Activated naive CD8-positive, alpha-beta T cell treated with anti-CD3 and anti-CD28 coated beads, Interleukin-2, amount 50 U/mL, for 16 hours (primary cell): ENCODE measurements at places on chromosomes 4 and X.

GRCh38 chr4:72449705-72450104, 119.3 kb downstream of the ADAMTS3 start:
- DNase-seq, result no peak

DNA sequence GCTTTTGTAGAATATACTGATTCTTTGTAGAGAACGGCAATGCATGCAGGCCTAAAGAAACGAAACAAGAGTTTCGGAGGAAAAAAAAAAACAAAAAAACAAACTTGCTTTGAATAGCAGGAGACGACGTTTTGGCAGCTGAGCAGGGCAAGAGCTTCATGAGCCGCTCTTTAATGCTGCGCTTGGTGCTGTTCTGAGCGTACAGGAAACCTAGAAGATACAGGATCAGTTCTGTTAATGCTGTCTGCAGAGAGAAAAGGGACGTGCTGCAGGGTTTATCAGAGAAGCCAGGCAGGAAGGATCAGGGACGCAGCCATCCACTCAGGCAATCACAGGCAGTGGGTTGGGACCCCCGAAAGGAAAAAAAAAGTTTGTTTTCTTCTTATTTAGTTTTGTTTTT, 182.2 kb downstream of the PACRGL start:
- no peak for DNase-seq

- no peak for DNase-seq
Measured at GRCh38 chr4:40334591-40335524, at the start of gene CHRNA9. TSS of gene CHRNA9 (plus strand) at chr4:40335333. CDS start at chr4:40335468, 135 bp downstream.

DNA sequence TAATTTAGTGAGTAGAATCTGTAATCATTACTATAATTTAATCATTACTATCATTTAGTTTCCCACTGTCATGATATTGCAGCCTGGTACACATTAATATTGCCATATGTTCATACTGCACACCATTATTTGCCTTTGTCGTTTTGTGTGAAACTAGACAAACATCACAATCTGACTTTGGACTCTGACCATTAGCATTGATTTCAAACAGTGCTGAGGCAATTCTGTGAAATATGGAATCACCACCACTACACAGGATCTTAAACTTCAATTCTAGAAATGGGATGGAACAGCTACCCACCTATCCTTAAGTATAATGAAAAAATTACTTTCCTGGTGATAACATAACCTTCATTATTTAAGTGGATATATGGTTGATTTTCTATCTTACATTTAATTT, 98.3 kb downstream of the SORBS2 start:
- DNase-seq, result no peak

DNA sequence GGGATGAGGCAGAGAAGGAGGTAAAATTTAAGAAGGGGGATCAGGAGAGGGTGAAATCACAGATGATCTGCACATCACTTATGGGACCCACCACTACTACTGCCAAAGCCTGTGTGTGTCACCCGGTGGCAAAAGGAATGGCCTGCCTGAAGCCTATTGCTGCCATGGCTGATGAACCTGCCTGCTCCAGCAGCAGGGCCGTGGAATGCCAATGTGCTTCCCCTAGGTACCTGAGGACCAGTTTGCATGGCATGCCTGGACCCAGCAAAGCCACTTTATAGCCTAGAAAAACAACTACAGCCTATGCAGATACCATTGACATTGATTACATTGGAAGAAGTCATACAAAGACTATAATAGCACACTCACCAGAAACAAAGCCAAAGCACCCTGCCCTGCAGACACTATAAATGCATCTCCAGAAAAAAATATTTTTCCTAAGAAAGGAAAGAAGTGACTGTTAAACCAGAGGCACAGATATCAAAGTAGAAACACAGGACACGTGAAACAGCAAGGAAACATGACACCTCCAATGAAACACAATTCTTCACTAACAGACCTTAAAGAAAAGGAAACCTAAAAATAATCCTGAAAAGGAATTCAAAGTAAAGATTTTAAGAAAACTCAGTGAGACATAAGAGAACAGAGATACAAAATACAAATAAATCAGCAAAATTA, 680.7 kb upstream of the GRID2 start:
- no peak for DNase-seq
